ENCODE measurements at places on chromosomes 1 and 21.
A peak's percentile ranks its signal among the peaks of the same experiment; 100 is the strongest.

- peak; percentile 55 for DNase-seq
Observed at GRCh38 chr1:53593758-53594380, 134.7 kb downstream of the DMRTB1 start.

- no peak for DNase-seq
Observed at GRCh38 chr1:183209533-183210158, 23.6 kb downstream of the LAMC2 start.

DNA sequence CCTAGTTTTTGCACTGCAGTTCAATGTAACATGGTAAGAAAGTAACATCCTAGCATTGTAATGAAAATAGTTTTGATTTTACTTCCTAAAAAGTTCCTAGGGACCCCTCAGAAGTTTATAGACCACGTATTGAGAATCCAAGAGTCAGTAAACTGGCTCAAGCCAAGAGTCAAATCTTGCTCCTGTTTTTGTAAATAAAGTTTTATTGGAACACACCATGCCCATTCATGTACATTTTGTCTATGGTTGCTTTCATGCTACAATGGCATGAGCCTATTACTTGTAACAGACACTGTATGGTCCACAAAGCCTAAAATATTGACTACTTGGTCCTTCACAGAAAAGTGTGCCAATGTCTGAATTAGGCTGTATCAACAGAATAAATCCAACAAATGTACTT lies 301.0 kb downstream of the LMO4 start:
- no peak for DNase-seq

DNA sequence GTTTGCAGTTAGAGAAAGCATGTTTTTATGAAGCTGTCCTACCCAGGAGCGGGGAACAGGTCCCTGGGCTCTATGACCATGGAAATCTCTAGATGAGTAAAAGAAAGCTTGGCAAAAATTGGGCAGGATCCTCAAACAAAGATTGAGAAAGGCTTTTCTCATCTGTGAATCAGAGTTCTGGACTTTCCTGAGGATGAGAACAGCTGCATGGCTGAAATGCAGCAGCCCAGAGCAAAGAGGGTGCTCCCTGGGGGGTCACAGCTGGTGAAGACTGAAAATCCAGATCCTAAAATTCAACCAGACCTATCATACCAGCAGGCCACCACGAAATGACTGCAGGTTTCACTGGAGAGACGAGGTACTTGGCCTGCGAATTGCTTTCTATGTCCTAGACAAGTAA lies 65.7 kb upstream of the APP start:
- DNase-seq: no peak
